ENCODE measurements at places on chromosomes 2 and 18.
A peak's percentile ranks its signal among the peaks of the same experiment; 100 is the strongest.

DNA sequence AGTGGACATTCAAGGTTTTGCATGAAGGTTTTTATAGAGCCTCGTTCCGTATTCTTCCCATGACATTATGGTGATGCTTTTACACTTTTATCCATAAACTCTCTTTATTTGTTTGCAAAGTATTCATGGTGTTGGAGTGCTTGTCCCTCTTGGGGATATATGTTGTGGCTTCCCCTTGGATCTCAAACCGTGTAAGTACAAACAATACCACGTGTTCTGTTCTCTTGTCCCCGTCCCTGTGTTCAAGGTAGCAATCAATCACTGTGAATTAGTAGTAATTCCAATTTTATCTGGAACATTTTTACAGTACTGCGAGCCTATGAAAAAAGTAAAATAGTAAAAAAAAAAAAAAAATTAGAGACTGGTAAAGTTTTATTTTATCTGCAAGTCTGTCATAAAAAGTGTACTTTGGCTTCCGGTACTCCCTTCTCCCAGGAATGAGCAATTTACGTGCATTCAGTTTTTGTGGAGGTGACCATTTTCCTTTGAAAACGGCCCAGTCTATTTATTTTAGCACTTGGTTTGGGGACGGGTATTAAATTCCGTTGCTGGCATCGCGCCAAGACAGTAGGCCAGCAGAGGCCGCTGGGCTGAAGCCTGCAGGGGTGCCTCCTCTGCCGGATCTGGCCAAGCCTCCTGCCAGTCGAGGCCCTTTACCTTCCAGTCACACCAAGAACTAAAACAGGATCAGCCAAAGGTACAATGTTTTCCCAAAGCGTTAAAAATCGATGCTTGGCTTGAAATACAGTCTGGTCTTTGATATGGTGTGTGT lies 175.7 kb downstream of the SOCS6 start:
- peak; percentile 75 for DNase-seq

DNA sequence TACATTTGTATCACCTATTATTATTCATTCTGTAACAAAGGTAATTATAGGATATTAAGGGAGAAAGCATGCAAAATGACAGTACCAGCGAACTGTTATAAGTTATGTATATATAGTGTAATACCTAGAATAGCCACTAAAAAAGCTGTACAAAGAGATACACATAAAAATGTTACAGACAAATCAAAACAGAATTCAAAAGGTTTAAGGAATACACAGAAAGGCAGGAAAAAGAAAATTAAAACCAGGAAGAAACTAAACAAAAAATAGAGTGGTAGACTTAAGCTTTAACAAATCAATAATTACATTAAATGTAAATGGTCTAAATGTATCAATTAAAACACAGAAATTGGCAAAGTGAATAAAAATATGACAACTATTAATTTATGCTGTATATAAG lies 176.4 kb upstream of the REV1 start:
- DNase-seq, result no peak

DNA sequence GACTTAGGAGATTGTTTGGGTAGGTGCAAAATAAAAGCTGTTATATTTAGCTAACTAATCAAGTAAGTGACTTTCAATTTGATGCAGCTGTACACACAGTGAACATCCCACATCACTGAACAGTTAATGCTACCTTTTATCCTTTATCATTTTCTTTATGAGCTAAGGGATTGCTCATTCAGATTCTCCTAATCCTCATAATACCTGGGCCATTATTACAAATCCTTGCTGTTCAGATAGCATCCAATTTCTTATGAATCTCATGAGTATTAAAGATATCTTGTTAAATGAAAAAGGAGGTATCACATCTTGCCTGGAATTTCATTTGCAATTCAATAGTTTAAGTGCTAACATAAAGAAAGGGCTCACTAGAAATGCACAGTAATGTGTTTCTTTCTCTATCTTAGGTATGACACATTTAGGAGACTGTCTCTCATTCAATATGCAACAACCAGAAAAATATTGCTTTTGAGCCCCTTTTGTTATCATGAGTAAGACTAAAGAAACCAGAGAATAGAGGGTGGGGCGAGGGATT lies 918.5 kb downstream of the CBLN2 start:
- DNase-seq, result no peak

DNA sequence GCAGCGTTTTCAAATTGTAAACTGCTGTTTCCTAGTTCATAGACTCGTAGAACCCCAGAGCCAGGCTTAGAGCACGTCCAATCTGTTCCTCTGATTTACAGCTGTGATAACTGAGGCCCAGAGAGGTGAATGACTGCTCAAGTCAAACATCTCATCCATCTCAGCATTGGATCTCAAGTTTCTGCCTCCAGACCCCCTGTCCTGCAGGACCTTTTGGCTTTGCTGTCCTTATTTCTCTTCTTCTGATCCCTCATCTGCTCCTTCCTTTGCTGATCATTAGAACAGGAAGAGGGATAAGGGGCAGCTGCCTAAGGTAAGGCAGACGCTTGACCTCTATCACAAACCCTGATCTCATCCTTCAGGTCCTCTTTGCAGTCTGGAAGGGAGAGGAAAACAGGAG lies 58.5 kb upstream of the CREB1 start:
- DNase-seq, result no peak

GRCh38 chr2:7010391-7011054 lies 93.3 kb downstream of the RNF144A start:
- no peak for DNase-seq

DNA sequence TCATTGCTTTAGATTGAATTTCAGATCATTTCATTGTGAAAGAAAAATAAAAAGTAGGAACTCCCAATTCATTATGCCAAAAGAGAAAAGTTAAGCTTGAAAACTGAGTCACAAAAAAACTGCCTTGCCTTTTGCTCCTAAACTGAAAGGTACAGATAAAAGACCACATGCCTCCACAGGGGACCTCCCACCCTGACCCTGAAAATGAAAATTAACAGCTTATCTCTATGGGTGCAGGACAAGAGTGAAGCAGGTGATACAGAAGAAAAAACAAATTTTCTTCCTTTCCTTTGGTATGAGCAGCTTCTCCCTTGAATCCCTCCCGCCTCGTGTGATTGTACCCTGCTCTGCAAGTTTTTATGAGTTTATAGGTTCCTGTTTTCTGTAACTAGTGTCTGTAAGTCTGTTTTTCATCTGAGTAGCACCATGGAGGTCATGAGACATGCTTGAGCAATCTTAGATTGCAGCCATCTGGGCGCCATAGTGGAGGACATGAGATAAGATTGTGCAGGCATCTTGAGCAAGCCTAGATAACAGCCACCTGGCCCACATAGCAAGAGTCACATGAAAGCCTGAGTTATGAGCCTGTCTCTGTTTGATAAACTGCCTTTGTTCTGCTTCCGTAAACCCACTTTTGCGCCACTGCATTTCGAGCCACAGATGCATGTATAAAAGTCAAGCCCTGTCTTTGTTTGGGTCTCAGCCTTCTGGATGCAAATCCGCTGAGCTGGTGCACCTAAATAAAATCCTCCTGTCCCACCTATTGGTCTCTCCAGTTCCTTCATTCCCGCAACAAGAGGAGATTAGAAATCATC lies 56.2 kb upstream of the DYNC1I2 start:
- no peak for DNase-seq
